ENCODE measurements at places on chromosomes 16 and 17.
A peak's percentile ranks its signal among the peaks of the same experiment; 100 is the strongest.

GRCh38 chr17:32755045-32755805, 121.7 kb downstream of the MYO1D start:
- DNase-seq = no peak

DNA sequence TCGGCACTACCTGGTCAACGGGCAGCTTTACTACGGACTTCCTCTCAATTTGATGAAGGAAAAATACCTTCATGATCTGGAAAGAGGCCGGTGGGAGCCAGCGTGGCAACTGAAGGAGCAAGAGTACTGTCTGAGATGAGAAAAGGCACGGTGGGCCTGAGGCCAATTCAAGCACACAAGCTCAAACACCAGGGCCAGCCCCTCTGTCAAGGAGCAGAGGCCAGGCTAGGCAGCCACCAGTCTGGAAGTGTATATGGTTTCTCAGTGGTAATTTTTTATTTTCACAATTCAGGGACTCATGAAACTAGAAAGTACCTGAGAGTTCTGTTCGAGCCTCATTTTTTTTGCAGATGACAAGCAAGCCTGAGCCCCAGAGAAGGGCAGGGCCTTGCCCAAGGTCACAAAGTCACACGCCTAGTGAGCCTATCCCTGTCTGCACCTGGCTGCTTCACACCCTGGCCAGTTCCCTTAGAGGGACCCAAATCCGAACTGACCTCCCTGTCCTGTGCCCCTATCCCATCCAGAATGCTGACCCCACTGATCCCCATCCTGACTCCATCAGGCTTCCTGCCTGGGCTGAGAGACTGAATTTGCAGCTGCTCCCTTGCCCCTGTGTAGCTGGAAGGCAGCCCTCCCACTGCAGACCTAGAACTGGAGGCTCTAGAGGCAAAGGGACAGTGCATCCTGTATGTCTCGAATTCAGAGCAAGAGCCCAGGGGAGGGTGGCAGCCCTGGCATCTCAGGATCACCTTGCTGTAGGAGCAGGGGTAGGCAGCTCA, 4.8 kb upstream of the TBX2 start:
- no peak for DNase-seq

DNA sequence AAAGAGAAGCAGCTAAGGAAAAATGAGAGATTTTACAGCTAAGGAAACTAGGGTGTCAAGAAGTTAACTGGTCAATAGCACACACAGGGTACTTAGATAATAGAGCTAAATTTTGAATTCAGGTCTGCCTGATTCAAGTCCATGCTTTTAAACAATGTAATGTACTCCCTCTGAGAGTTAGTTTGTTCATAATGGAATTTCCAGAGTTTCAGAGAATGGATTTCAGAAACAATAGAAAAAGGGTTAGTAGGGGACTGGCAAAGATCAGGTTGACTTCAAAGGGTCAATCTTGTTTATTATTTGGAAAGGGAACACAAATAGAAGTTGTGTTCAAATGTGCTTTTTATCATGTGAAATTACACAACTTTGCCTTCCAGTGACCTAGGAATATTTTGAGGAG, 17.9 kb downstream of the NSRP1 start:
- DNase-seq = no peak

DNA sequence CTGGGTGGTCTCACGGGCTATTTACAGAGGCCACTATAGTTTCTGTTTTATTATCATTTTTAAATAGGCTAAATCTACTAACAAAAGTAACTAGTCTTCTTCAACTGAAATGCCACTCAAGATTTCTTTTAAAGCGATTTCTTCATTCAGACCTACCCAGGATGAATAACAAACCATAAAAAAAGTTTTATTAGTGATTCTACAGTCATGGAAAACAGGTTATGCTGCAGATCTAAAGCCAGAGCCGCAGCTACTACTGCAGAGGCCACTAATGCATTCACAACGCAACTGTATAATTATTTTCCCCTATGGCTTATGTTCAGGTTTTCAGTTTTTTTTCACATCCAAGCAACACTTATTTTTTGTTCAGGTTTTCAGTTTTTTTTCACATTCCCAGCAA, 136.2 kb upstream of the AXIN2 start:
- no peak for DNase-seq

GRCh38 chr16:54118846-54119245, 167.7 kb downstream of the IRX3 start:
- DNase-seq = no peak

- DNase-seq = peak; percentile 70
These were observed 2.1 kb downstream of the TRAF7 start for GRCh38 chr16:2157480-2158261.

- peak; percentile 7 for DNase-seq
These were observed 67.2 kb downstream of the CCDC182 start for GRCh38 chr17:57677858-57678257.

DNA sequence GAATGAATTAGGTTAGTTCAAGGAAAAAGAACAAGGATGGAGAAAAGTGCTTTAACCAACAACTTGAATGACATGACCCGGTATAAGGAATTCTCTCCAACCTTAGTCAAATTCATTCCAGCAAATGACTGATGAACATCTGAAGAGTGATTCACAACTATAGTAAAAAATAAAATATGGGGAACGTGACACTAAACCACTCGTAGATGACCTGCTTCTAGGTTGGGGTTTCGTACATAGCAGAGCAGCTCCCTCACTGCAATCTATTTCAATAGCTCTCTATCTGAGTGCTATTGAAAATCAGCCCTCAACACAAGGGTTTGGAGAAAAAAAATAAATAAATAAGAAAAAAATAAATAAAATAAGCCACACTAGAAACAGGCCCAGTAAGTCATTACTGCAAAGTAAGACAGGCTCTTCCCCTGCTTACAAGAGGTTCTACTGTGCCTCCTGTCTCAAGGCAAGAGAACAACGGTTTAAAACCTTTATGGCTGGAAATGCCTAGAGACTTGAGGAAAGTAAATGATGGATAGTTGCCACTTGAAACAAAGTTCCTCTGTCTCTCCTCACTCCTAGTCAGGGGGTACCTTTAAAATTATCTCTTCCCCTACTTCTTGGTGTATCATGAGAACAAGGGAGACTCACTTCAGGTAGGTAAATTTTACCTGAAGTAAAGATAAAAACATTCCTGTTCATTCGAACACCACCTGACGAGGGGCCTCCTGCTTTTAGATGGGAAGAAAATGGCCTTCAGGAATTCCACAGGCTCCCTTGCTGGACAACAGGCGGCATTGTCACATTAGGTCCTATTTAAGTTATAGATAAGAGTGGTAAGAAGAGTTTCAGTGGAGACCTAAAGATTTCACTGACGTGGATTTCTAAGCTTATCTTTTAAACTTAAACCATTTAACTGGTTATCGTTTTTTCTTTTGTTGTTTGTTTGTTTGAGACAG, 20.5 kb downstream of the COG7 start:
- no peak for DNase-seq

DNA sequence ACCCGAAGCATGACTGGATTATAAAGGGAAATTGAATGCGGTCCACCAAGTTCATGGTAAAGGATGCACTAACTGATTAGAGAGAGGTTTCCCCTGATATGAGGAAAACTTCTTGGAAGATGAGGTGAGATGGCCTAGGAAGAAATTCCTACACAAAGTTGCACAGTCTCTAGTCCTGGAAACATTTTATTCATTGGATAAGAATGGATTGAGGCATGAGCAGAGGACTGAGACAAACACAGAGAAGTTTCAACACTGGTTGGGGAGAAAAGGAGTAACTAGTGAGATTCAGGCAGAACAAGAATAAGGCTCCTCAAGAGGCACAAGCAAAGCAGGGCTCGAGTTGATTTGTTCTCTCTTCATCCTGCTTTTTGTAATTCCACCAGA, 2.0 kb upstream of the CCL2 start:
- DNase-seq = no peak

- DNase-seq = no peak
These were observed 88.0 kb downstream of the TMEM100 start for GRCh38 chr17:55634702-55635101.

Measured in colonic mucosa (tissue), 4 donors.